GM23338 (cell line): ENCODE measurements at places on chromosomes 7 and 10.

DNA sequence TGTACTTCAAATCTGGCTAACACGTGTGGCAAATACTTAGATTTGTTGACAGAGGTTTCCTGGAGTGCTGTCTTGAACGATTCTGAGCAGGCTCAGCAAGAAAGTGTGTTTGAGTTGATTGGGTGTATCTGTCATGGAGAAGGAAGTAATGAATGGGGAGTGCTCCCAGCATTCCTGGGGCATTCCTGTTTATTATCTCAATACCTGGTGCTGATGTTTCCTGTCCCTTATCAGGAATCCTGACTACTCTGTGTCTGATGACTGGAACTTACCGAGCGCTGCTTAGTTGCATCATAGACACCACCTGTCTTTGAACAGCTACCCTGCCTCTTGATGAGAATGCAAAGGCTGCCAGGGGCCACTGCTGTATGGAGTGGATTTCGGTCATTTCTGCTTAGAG, 41.0 kb upstream of the TMEM248 start:
- H3K27me3 ChIP-seq = no peaks in the 10 kb centered on the region
- no peak for DNase-seq
- no peak overlapping the region for H3K4me3 ChIP-seq
- peaks cover 7% of the 10 kb centered on the region; the same call in 1 of the 2 replicates for H3K36me3 ChIP-seq

DNA sequence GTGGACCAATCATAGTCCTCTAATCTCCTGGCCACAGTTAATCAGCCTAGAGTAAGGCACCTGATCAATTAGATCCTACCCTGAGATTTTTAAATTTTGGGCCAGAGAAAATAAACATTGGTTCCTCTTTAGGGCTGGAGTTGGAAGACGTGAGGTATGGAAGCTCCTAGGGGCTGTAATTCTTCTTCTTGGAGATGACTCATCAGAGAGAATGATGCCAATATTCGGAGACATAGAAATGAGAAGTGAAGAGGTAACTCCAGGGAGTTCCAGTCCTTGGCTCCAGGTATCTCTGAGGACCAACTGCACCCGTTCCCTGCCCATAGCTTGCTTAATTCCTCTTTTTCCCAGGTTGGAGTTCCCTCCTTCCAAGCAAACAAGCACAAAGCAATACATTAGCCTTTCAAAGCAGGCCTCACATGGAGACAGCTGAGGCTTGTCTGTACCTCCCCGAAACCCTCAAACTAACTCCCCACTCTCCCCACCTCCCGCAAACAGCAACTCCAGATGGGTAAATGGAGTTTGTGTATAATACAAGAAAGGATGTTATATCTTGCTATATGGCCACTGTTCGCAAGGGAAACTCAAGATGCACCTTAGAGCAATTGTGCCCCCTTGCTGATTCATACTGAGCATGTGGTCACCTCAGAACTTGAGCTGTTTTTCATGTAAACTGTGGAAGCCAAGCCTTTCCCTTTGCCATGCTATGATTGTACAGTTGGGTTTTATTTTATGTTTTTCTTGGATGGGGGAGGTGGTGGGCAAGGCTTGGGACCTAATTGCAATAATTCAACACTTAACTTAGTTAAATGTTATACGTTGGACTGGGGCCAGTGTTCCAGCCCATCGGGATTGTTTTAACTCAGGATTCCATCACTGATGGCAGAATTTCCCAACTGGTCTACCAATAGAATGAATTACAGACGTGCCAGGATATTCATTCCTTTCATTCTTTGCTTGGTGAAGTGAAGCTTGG, 29.3 kb downstream of the PIK3AP1 start:
- no peak overlapping the region for H3K4me3 ChIP-seq
- H3K4me1 ChIP-seq = peaks cover 6% of the 10 kb centered on the region; the same call in 1 of the 2 replicates
- H3K27me3 ChIP-seq = no peaks in the 10 kb centered on the region

GRCh38 chr7:100358027-100358856, at the start of gene PILRB:
TSS of gene PILRB (plus strand) at chr7:100358117. CDS start at chr7:100358303, 186 bp downstream.
- H3K4me1 ChIP-seq = no peaks in the 10 kb centered on the region
- no peaks in the 10 kb centered on the region for H3K27me3 ChIP-seq
- no peak within 1 kb of the TSS for H3K4me3 ChIP-seq

GRCh38 chr7:114623146-114623545, 208.5 kb downstream of the FOXP2 start:
- no peaks in the 10 kb centered on the region for H3K36me3 ChIP-seq
- no peak overlapping the region for H3K27ac ChIP-seq
- no peak for DNase-seq
- no peaks in the 10 kb centered on the region for H3K27me3 ChIP-seq

GRCh38 chr7:362402-363096, 72.6 kb downstream of the FOXL3 start:
- no peak for DNase-seq
- H3K4me3 ChIP-seq = no peak overlapping the region
- 0 out of 2 replicates have a peak, but pooled peaks cover 4% of the 10 kb centered on the region for H3K4me1 ChIP-seq
- no peaks in the 10 kb centered on the region for H3K36me3 ChIP-seq
- H3K27me3 ChIP-seq = no peaks in the 10 kb centered on the region
